COLO829 (cell line): ENCODE measurements at places on chromosomes 1 and 21.

DNA sequence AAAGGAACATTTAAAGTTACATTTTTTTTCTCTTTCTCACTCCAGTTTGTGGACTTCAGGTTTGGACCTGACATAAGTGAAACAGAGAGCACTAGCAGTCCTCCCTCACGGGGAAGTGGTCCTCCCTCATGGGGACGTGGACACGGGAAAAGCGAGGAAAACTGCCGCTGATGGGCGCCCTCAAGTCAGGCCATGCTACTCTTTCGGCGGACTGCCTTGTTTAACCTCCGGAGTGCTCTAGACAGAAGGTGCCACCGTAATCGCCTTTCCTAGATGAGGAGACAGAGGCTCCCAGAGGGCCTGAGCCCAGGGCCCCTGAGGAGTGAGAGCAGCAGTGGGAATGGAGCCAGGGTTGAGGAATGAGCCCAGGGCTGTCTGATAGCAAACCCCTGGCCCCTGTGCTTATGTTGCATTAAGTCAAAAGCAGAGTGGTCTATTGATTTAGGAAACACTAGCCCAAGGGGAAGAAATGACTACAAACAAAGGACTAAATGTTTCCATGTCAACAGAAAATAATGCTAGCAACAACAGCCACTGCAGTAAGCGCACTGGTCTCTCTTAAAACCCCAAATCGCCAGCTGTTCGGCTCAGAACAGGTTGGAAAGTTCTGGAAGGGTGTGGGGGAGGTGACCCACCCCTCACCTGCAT is 84.1 kb downstream of the DMRTB1 start:
- DNase-seq, result no peak

- DNase-seq, result no peak
Measured at GRCh38 chr1:201740670-201741111, 88.3 kb upstream of the IPO9 start.

DNA sequence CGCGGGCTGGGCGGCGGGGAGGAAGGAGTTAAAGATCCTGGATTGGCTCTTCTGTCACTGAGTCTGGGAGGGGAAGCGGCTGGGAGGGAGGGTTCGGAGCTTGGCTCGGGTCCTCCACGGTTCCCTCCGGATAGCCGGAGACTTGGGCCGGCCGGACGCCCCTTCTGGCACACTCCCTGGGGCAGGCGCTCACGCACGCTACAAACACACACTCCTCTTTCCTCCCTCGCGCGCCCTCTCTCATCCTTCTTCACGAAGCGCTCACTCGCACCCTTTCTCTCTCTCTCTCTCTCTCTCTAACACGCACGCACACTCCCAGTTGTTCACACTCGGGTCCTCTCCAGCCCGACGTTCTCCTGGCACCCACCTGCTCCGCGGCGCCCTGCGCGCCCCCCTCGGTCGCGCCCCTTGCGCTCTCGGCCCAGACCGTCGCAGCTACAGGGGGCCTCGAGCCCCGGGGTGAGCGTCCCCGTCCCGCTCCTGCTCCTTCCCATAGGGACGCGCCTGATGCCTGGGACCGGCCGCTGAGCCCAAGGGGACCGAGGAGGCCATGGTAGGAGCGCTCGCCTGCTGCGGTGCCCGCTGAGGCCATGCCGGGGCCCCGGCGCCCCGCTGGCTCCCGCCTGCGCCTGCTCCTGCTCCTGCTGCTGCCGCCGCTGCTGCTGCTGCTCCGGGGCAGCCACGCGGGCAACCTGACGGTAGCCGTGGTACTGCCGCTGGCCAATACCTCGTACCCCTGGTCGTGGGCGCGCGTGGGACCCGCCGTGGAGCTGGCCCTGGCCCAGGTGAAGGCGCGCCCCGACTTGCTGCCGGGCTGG is at the start of gene NPR1:
Gene NPR1 (plus strand): TSS at position 170 of the 818 bp plus-strand sequence. CDS start 421 bp downstream, at position 591.
- DNase-seq, result peak; percentile 28

DNA sequence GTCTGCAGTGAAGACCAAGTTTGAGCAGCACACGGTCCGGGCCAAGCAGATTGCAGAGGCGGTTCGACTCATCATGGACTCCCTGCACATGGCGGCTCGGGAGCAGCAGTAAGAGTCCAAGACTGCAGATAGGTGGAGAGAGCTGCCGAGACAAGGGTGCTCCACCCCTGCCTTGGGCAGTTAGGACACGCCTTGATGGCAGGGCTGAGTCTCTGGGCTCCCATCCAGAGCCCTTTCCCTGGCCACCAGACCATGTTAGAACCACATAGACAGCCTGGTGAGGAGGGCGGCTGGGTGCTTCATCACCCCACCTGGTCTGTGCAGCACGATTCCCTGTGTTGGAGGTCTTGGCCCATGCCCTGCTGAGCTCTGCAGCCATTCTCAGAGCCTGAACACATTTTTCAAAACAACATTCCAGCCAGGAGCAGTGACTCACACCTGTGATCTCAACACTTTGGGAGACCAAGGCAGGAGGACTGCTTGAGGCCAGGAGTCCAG is 17.3 kb upstream of the MIIP start:
- DNase-seq, result no peak

DNA sequence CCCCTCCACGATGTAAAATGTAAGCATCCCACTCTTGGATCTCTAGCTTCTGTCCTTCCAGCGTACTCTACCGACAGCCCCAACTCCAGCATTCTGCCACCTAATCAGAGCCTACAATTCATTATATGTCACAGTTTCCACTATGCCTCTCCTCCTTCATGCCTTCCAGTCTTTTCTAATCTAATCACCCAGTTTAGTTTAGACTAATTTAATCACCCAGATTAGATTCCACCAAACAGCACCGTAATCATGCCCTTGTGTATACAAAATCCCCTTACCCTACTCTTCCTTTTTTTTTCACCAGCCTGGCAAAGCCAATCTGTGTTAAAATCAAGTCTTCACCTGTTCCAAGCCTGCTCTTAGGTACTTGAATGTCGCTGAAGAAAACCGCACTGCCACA is 49.8 kb upstream of the KANK4 start:
- DNase-seq, result no peak
